Vagina (tissue), 2 donors: ENCODE measurements at places on chromosomes 5 and 9.

DNA sequence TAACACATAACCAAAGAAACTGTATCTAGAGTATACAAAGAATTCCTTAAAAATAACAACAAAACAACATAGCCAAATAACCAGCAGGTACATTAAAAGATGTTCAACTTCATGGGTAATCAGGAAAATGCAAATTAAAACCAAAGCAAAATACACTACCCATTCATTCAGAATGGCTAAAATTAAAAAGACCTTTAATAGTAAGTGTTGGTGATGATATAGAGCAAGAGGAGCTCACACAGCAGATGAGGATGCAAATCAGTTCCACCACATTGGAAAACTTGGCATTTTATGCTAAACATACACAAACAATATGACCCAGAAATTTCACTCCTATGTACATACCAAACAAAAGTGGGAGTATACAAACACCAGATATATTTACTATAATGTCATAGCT, 97.8 kb downstream of the DENND1A start:
- DNase-seq = no peak

DNA sequence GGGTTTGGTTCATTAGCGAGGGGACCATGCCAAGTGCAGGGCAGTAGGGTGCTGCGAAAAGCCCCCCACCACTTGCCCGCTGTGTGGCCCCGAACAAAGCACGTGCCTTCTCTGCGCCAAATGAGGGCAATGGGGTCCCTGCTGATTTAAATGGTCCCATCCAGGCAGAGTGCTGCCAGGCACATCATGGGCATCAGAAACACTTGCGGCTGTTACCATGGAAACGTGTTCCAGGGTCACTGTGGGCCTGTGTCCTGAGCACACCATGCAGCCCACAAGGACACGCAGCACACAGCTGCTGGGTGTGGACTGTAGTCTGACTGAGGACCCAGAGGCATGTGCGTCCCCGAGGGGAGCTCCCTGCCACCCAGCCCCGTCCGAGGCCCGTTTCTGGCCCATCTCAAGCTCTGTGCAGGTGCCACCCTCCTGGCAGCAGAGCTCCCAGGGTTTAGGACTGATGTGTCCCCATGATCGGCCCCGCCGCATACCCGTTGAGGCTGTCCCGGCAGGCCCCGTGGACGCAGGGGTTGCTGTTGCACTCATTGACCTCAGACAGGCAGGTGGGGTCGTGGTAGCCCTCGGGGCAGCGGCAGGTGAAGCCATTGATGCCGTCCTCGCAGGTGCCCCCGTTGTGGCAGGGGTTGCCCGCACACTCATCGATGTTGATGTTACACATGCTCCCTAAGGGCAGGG, 31.3 kb upstream of the SEC16A start:
- no peak for DNase-seq

- DNase-seq = no peak
These were observed 18.7 kb downstream of the ADAMTSL1 start for GRCh38 chr9:18492612-18493011.

DNA sequence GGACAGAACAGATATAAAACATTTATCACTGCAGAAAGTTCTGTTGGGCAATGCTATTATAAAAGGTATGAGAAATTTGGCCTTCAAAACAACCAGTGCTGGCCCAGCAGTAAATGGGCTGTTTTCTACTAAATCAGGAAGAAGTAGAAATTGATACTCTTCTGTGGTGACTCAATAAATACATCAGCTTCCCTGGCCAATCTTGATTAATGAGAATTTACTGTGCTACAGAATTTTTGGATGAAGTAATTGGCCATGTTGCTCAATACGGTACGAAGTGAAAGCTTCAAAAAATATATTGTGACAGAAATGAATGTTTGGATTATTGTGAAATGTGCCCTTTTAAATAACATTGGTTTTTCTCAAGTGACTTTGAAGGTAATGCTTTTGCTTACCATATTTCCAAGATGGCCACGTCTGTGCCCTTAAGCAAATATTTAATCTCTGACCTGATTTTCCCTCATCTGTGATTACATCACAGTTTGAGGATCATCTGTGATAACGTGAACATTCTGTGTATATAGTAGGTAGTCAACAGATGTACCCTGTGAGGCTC, 4.2 kb downstream of the DNAJA1 start:
- no peak for DNase-seq

GRCh38 chr5:17448877-17449276, 49.2 kb upstream of the TAF11L2 start:
- no peak for DNase-seq

GRCh38 chr5:6081727-6082210, 296.6 kb downstream of the MED10 start:
- peak; percentile 34 for DNase-seq

DNA sequence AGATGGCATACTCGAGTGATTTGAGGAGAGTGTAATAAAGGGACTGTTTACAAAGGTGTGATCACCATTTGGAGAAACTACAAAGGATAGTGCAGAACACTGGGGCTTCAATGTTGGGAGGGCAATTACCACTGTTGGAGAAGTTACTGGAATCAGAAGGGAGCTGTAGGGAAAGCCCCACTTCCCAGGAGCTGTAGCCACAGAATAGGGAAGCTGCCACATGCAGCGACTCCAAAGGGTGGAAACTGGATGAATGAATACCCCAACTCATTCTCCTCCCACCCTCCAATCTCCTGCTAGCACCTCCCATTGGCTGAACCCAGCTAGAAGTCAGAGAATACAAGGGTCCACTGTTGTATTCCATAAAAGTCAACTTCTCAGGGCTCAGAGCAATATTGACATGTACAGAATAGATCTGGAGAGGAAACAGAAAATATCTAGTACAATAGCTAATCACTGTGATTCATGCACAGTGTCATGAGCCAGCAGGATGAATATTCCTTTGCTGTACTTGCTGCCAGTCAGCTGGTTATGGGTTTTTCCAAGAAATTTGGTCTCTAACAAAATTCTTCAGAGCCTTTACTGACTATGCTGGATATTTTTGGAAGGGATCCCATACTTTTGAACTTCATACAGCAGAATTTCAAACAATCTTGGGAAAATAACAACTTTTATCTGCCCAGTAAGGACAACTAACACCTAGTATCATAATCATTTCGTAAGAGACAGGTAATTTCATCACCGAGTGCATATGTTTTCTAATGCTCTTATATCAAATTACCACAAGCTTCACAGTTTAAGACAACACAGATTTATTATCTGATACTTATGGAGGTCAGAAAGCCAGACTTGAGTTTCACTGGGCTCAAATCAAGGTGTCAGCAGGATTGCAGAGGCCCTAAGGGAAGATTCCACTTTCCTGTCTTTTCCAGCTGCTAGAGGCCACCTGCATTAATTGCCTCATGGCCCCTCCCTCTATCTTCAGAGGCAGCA, 39.6 kb downstream of the PDCD1LG2 start:
- DNase-seq = no peak

DNA sequence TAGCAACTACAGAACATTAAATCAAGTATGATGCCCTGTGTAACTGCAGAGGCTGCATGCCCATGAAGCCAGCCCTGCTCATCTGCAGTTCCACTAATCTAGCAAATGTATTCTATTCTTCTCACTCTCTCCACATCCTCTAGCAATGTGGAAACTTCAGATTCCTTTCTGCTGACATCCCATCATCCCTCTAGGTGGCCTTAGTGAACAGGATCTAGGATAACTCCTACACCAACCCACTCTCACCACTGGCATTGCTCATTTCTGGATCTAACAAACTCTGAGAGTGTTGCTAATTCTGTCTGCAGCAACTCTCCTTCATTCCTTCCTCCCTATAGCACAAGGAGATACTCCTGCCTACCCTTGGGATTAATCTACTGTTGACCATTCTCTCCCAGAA, 80.8 kb downstream of the FAM81B start:
- no peak for DNase-seq

DNA sequence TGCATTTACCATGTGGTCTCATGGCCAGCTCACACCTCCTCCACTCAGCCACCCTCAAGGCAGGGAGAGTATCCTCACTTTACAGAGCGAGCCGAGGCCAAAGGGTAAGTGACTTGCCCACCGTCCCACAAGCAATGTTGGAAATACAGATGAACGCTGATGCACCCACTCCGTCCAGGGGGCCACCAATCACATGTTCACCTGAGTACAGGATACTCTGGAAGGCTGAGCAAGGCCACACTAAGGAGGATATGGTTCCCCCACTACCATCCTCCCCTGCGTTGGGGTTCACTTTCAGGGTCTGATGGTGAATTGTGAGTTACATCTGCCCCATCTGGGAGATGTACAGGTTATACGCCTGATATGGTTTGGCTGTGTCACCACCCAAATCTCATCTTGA, 128.8 kb downstream of the ATPSCKMT start:
- DNase-seq = no peak

DNA sequence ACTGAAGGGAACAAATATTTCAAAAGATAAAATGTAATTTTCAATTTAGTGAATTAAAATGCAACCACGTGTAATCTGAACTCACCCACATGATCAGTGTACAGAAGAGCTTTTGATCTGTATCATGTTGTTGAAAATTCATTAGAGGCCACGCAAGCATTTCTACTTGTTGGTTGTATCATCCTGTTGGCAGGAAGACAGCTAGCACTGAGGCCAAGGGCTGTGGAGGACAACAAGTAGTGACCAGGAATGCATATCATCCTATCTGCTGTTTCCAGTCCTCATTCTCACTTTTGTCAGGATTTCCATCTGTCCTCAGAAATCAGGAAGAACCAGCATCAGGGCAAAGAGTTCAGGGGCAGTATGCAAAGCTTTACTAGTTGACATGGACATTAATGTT, 29.9 kb upstream of the CKS2 start:
- DNase-seq = no peak

GRCh38 chr5:123819386-123819785, 307.4 kb downstream of the CSNK1G3 start:
- no peak for DNase-seq

- DNase-seq = no peak
These were observed 32.3 kb downstream of the NRG2 start for GRCh38 chr5:140010798-140011197.

DNA sequence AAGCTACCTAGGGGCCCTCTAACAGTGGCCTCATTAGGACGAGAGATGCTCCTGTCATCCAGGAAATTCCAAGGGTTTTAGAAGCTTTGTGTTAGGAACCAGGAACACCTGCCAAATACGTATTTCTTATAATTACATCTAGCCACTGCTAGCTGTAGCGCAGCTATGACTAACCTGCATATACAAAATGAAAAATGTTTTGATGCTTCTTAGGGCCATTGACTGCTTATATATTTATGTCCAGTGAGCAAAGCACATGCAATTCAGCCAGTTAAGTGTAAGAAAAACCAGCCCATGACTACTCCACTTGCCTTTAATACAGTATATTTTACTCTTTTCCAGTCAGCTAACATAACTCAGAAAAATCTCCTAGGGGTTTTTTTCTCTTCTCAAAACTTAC, 143.3 kb downstream of the TRPM3 start:
- no peak for DNase-seq

DNA sequence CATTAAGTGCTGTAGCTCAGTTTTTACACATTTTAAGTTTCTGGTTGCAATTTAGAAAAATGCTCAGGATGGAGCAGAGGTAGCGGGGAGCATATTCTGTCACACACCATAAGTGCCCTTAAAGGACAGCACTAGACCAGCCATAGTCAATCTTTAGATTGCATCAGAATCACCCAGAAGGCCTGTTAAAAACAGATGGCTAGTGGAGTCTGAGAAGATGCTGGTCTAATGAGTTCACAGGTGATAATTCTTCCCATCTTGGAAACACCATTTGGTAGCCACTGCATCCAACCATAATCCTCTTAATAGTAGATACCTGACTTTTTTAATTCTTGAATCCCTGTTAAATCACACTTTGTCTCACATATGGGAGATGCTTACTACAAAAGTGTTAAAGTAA, 113.2 kb downstream of the CDH18 start:
- no peak for DNase-seq

GRCh38 chr5:42109006-42109572, 184.0 kb downstream of the FBXO4 start:
- no peak for DNase-seq

DNA sequence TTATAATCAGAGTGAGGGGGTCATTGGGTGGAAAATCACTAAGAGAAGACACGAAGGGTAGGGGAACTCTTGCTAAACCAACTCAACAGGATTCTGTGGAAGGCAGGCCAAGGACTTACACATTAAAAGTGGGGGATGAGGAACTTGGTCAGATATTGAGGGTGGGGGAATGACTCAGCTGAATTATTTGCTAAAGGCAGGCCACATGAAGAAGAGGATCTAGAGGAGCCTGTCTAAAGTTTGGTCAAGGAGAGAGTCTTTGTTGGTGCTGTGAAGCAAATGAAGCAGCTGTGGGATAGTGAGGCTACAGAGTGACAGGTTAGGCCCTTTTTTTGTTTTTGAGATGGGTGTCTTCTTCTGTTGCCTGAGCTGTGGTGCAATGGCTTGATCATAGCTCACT, 63.9 kb upstream of the SPRY4 start:
- no peak for DNase-seq

GRCh38 chr9:79973627-79974026, 401.9 kb downstream of the TLE4 start:
- DNase-seq = no peak

DNA sequence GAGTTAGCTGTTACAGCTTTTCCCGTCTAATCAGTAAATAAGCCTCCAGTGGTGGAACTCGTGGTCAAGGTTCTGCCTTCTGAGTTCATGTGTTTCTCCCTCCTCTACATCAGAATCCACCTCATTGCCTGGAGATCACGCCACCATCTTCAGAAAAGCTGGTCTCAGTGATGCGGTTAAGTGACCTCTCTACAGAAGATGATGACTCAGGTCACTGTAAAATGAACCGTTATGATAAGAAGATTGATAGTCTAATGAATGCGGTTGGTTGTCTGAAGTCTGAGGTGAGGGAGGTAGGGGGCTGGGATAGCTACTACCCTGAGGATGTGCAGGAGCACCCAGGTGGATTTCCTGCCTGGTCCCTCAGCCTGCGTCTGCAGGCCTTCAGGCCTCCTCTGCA, 13.3 kb downstream of the ODF2 start:
- no peak for DNase-seq

- DNase-seq = no peak
These were observed 2.1 kb downstream of the ARSI start for GRCh38 chr5:150300496-150301169.

DNA sequence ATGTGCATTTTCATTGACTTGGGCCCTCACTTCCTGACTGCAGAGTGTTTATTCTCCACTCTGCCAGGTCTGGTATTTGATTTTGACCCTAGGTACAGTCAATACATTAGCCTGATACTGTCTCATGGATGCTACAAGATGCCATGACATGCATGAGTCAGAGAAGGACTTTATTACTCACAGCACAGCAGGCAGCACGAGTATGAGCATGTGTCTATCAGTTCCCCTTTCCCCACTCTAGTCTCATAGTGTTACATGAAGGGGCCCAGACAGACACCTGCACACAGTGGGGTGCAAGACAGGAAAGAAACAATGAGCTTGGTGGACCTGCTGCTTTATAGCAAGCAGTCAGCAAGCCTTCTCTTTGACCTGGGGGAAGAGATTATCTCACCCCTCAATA, 19.6 kb downstream of the ITGA2 start:
- DNase-seq = no peak

DNA sequence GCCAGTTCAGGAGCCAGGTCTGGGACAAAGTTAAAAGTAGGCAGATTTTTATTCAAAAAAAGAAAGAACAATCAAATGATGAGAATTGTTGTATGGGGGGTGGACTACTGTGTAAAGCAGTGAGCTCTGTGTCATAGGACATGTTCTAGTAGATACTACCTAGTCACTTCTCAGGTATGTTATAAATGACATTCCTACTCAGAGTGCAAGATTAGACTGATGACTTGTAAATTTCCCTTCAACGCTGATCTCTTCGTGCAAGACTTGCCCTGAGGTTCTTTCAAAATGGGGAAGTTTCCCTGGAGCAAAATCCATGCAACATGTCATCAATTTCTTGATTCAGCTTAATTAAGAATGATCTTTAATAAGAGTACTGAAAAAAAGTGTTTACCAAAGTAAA, 175.1 kb downstream of the RORB start:
- DNase-seq = no peak
